LHCN-M2 (cell line): ENCODE measurements at places on chromosomes 2 and 18. TPM values are rescaled to one million over a fixed set of nuclear protein-coding genes. Genes with fewer than 3 reads are reported as not detected.

The FABP1 gene
- total RNA-seq: not detected in 2 replicates

The DLX1 gene
- total RNA-seq: 4.6 and 5.6 TPM in 2 replicates

The GKN1 gene
- not detected in 2 replicates for total RNA-seq

The UPP2 gene
- total RNA-seq: not detected in 2 replicates

The AKAIN1 gene
- total RNA-seq: not detected in 2 replicates

The CDC42EP3 gene
- total RNA-seq: 230 and 308 TPM in 2 replicates

The UGT1A10 gene
- total RNA-seq: not detected in 2 replicates

The ANKRD39 gene
- total RNA-seq: 13.2 and 18.4 TPM in 2 replicates

The IL36A gene
- total RNA-seq: not detected in 2 replicates

The ANO7 gene
- total RNA-seq: 0.29 and 1.6 TPM in 2 replicates

The INSIG2 gene
- 13.5 and 16.6 TPM in 2 replicates for total RNA-seq

The FN1 gene
- 3,000 and 3,278 TPM in 2 replicates for total RNA-seq

The HMSD gene
- not detected in 2 replicates for total RNA-seq

The PTPRN gene
- total RNA-seq: 1.5 and 2.8 TPM in 2 replicates

The PMS1 gene
- total RNA-seq: 22.2 and 27.9 TPM in 2 replicates

The CRYGC gene
- total RNA-seq: not detected in 2 replicates

The SPATA3 gene
- total RNA-seq: not detected in 2 replicates

The RAB17 gene
- 0.19 and 2.0 TPM in 2 replicates for total RNA-seq

The SERPINB7 gene
- total RNA-seq: 7.2 and 12.6 TPM in 2 replicates

DNA sequence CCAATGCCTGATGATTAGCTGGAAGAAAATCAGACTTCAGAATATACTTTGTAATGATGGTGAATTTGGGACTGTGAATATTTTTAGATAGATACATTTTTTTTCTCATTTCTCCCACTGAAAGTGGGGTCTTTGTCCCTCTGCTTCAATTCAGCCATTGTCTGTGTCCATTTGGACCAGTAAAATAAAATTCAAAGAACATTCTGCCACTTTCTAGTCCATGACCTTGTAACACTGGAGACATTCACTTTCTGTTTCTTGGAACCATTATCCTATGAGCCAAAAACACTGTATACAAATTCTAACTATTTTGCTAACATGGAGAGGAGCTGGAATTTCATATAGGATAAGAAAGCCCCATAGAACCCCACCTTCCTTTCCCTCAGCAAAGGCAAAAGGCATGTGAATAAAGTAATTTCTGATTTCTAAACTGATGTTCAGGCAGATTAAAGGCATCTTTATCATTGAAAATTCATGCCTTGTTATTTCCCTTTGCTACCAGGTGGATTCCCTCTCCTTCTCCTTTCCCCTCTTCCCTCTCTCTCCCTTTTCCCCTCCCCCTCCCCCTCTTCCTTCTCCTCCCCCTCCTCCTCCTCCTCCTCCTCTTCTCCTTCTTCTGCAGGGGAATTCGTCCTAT is 2010.4 kb upstream of the LRRTM1 start:
- DNase-seq: no peak

DNA sequence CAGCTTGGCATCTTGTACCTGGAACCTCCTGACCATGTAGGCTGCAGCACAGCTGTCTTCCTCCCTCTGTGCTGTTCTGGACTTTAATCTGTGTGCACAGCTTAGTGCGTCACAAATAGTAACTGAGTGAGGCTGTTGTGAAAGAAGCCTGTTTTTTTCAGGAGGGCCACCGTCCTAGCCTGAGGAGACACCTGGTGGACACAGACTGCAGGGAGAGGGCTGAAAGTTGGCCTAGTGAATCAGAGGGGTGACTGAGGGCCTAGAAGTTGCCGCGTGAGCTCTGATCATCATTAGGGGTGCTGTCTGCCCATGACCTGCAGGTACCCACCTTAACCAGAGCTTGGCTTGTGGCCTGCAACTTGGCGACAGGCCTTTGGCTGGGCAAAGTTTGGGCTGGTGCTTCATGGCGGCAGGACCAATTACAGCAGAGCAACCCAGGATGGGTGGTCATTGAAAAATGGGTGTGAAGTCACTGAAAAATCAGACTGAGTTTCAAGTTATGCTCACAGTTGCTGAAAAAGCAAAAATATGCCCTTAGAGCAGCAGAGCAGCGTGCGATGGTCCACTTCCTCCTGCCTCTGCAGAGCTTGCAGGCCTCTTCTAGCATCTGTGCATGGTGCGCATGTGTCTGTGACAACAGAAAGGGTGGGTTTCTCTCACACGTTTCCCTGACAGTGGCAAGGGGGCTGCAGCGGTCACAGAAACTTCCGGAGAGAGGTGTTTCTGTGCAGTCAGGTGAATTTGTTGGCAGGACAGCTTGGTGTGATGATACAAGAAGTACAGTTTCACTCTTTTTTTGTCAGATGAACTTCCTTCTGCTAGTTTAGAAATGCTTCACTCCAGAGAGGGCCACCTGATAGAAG is 9.6 kb downstream of the GDF7 start:
- no peak for DNase-seq

DNA sequence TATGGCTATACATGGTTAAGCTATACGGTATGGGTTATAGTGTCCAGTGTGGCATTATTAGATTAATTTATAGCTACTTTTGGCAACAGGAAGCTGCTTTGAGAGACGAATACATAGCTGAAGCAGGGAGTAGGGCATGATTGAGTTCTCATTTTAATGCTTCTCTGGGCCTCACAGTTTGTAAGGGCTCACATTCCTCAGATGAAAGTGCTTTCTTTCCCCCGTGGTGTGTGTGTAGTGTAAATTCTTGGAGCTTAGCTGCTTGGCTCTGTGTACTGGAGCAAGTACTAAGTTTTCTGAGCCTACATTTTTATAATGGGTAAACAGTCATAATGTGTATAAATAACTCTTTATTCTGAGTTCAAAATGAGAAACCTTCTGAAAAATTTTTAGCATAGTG is 173.7 kb downstream of the PTPRM start:
- no peak for DNase-seq

GRCh38 chr18:24913507-24914170 is 438.3 kb downstream of the ZNF521 start:
- DNase-seq: peak; percentile 26

- DNase-seq: peak; percentile 32
Measured at GRCh38 chr2:158099716-158100115, 2.0 kb upstream of the UPP2 start.

- no peak for DNase-seq
Measured at GRCh38 chr2:8840475-8841091, 3.2 kb upstream of the KIDINS220 start.

DNA sequence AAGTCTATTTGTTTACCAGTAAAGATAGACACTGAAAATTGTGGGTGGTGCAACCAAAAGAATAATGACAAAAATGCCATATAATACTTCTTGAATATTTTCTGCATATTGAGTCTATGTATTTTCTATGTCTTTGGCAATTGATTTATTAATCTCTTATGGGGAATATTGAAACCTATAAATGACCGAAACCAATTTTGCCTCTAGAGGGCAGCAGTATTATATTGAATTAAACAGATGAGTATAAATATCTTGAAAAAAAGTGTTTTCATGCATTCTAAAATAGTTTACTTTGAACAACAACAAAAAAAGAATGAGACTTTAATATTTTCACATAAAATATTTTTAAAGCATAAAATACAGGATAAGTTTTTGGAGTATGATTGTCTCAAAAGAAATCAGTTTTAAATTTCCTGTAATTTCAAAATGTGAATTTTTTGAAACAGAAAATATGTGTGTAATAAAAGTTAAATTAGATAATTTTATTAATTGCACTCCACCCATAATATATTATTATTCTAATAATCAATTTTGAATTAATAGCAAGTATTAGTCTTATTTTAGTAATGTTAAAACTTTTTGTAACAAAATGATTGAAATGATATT is 49.9 kb upstream of the CALCRL start:
- no peak for DNase-seq

DNA sequence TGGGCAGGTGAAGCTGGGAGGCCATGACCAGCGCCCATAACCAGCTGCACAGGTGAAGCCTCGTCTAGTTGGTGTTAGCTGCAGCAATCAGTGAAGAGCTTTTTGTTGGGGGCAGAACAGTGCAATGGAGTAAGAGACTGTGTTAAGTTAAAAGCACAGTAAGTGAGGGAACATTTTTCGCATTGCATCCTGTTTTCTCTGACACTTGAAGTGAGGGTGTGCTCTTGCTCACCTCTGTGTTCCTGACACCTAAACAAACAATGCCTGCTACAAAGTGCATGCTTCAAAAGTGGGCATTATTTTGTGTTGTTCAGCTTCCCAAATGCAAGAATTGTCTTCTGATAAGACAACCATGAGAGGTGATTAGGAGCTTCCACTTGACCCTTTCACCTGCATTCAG is 324.0 kb upstream of the ACVR2A start:
- no peak for DNase-seq

GRCh38 chr2:159101755-159102489 is 133.5 kb downstream of the TANC1 start:
- no peak for DNase-seq

- no peak for DNase-seq
Measured at GRCh38 chr18:805008-805754, 6.9 kb downstream of the YES1 start.

- DNase-seq: peak; percentile 82
Measured at GRCh38 chr2:98149333-98149697, 62.3 kb downstream of the VWA3B start.

DNA sequence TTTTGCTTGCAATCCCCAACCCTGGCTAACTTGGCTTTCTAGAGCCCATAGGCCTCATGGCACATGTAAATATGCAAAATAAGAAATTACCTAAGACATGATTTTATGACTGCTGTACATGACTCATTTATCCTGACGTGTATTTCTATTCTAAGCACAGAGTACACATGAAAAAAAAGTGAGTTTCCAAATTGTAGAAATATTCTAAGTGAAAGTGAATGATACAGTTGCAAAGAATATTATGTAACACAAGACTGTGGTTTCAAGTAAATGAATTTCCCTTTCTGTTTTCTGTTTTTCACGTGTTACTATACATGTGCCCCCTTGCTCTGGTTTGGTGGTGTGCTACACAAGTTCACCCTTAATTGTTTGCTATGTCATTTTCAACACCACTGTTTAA is 162.4 kb downstream of the LRP1B start:
- no peak for DNase-seq

DNA sequence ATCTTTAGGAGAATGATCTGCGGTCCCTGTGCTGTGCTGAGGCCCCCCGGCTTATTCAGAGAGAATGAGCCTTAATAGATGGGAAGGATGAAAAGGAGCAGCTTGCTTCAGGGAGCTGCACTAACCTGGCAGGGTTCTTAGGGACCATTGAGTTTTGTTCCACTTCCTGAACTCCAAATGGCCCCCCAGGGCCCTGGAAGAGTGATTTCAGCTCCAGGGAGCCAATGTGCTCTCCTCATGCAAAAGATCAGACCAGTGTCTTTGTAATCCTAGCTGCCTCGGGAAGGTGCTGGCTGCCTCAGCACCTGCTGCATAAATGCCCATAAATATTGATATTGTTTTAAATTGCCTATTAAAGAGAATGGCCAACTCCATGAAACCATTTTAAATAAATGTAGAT is 210.2 kb downstream of the NCK2 start:
- DNase-seq: no peak

GRCh38 chr2:28778392-28778791 is 26.8 kb downstream of the PPP1CB start:
- DNase-seq: no peak

DNA sequence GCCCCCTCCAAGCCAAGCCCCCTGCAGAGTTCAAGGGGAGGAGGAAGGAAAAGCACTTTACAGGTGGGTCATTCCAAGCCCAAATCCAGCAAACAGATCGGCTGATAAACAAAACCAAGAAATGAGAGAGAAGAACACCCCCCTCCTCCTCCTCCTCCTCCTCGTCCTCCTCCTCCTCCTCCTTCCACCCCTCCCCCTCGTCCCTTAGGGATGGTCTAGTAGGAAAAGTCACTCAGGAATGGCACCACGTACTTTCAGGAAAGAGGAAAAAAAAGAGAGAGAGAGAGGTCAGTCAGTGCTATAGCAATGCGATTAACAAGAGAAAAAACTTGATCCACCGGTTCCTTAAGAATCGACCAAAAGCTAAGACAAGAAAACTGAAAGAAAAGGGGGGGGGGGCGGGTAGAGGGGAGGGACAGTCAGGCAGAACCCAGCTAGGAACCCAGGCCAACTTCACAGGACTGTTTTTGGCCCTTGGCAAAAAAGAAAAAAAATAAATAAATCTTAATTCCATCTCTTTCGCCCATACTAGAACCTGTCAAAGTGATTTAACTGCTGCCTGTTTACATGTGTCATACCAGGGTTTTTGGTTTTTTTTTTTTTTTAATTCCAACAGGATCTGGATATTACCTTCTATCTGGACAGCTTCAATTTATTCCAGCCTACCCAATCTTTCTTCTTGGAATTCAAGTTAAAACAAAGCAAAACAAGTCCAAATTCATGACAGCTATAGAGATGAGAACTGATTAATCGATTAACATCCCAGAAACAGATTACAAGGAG is 906 bp downstream of the IKZF2 start:
- no peak for DNase-seq

- DNase-seq: no peak
Measured at GRCh38 chr2:46772500-46772899, 143.1 kb downstream of the MCFD2 start.

DNA sequence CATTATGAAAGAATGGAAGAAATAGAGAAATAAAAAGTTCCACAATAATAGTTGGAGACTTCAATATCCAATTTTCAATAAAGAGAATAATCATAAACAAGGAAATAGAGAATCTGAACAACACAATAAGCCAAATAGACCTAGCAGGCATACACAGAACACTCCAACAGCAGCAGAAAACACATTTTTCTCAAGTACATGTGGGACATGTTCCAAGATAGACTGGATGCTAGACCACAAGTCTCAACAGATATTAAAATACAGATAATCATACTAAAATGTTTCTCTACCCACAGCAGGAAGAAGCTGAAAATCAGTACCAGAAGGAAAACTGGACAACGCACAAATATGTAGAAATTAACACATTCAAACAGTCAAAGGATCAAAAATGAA is 113.9 kb downstream of the USP34 start:
- DNase-seq: peak; percentile 46

DNA sequence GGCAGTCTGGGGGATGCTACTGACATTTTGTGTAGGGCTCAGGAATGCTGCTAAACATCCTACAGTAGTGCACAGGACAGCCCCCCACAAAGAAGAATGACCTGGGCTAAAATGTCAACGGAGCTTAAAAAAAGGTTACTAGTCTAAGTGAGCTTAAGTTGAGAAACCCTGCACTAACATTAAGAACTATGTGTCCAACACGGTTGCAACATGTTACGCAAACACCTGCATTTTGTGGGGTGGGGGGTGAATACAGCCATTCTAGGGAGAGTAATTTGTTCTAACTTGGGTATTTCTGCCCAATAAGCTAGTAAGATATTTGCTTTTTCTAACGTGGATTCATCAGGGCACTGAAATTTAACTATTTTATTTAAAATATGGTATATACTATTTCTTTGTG is 57.9 kb downstream of the SLC8A1 start:
- DNase-seq: no peak

GRCh38 chr18:32771871-32772580 is 797 bp downstream of the KLHL14 start:
- no peak for DNase-seq

GRCh38 chr2:24917086-24917485 is 3.0 kb downstream of the ADCY3 start:
- no peak for DNase-seq

- peak; percentile 81 for DNase-seq
Measured at GRCh38 chr18:9474108-9474982, 968 bp upstream of the RALBP1 start.
